ENCODE measurements at places on chromosomes 3 and 15.

GRCh38 chr3:67593761-67594234, 60.6 kb downstream of the SUCLG2 start:
- no peak for DNase-seq

GRCh38 chr3:25292595-25292994, 135.5 kb upstream of the RARB start:
- no peak for DNase-seq

DNA sequence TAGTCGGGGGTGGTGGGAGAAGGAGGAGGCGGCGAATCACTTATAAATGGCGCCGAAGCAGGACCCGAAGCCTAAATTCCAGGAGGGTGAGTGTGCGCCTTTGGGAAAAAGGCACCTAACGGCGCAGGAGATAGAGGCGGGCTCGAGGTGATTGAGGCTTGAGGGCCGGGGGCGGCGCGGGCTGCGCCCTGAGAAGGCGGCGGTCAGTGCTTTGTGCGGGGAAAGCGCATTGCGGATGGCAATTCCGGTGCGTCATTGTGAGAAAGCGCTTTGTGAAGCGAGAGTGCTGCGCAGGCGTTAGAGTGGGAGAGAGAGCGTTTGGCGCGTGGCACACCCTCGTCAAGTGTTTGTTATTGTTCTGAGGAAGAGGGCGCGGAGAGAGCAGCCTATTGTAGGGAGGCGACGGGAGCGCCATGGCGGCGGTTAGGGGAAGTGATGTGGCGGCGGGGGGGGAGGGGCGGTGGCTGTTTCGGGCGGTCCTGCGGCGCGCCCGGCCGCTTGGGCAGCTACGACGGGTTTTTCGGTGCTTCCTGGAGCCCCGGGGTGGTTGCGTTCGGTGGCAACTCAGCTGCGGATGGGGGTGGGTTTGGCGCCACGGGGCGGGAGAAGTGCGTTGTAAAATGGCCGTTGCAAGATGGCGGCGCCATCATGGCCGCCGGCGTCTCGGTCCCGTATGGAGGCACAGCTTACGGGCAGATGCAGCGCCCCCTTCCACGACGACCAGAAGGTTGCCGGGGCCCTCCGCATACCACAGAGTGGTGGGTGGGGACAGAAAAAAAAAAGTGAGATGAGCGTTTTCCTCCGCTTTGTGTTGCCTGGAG, 492 bp downstream of the MORF4L1 start:
- peak; percentile 79 for DNase-seq

- no peak for DNase-seq
These were observed 38.4 kb upstream of the FURIN start for GRCh38 chr15:90829942-90830440.

DNA sequence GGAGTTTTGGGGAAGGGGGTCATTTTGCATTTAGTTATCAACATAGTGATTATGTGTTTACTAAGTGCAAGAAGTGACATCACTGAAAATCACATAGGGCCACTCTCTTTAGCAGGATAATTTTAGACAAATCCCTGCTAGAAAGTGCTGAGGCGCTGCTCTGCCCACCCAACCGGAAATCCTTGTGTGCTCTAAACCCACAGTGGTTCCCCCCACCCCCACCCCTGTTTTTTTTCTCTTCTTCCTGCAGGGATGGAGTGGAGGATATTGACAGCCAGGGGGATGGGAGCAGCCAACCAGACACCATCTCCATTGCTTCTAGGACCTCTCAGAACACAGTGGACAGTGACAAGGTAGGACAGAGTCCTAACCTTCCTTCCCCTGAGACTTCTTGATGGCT, 234.2 kb upstream of the UMPS start:
- DNase-seq, result no peak

GRCh38 chr15:41151451-41152005, 35.4 kb upstream of the INO80 start:
- DNase-seq, result no peak

- DNase-seq, result no peak
These were observed 113.9 kb downstream of the MEGF11 start for GRCh38 chr15:66139591-66140207.

DNA sequence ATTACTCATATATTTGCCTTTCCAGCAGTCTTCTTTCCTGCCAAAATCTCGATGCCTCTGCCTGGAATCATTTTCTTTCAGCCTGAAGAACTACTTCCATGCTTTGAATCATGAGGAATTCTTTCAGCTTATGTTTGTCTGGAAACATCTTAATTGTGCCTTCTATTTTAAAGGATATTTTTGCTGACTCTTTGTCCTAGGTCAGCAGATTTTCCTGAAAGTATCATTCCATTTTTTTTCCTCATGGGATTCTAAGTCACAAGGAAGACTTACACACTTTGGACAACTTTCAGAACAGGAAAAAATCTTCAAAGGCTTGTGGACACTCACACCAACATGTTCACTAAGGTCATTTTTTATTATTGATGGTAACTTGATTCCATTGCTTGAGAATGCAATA, 10.1 kb downstream of the PRR23E start:
- no peak for DNase-seq

DNA sequence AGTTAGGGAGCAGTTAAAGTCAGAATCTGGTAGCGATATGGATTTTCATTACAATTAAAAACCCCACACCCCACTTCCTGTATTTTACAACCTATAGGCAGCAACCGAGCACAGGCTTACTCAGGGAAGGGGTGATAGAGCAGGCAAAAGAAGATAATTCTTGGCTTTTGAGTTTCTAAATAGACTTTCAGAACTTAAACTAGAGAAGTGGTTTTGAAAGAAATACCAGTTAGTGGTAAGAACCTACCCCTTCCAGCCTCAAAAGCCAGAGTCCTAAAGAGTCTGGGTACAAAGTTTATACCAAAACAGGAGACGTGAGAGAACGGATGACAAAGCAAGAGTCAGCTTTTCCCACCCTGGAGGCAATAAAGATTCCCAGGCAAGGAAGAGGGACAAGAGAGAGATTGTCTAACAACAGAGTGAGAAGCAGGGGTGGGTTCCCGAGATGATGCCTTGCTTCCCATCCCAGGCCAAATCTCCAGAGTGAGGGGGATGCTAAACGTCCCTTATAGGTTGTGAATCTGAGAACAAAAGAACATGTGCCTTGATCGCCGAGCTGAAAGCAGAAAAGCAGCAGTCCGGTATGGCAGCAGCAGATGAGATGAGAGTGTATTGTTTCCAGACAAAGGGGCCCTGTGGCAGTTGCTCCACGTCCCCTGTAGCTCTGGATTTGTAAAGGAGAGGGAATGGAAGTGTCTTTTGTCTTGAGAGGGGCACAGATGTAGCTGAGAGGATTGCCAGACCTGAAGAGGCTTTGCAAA, 36.8 kb downstream of the KLHL6 start:
- DNase-seq, result no peak

DNA sequence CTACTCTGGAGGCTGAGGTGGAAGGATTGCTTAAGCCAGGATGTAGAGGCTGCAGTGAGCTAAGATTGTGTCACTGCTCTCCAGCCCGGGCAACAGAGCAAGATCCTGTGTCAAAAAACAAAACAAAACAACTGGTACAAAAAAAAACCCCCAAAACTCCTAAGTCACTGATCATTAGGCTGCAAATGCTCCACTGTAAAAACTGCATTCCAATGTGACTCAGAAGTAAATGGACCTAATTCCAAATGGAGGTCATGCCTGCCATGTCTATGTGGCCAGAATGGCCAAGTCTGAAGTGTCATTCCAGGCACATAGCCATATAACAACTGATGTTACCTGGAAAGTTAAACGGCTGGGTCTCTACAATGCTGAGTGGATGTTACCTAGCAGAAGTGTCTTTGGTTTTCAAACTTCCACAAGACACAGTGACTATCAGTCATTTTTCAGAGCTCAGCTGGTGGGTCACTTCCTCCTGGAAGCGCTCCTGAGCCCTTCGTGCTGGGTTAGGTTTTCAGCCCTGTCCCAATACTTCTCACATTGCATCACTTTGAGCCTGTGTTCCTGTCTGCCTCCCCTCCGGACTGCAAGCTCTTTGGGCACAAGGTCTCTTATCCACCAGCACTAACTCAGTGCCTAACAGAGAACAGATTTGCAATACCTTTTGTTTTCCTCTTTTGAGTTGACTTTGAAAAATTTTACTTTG, 10.6 kb downstream of the FSTL1 start:
- no peak for DNase-seq

GRCh38 chr3:171748064-171748924, 62.0 kb downstream of the PLD1 start:
- DNase-seq, result no peak

- DNase-seq, result no peak
These were observed 643.8 kb downstream of the SQOR start for GRCh38 chr15:46278486-46279090.

- no peak for DNase-seq
These were observed 52.8 kb downstream of the LSM3 start for GRCh38 chr3:14231145-14231990.

DNA sequence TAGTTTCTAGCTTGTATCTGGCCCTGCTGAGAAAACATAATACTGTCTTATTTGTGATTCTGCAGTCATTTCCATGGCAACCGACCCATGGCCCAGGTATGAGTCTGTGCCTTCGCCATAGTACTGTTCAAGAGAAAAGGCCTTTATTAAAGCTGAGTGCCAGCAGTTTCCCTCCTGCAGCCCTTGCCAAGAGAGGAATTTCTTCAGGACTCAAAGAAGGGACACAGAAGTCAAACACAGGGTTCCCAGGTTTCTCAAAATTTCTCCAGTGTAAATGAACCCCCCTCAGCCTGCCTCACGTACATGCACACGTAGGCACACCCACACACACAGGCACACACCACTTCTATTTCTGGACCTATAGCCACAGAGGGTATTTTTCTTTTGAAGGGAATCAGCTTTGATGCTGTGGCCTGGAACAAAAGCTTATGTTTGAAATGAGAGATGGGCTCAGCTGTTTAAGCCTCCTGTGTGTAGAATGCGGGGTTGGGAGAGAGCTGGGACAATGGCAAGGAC, 269.2 kb downstream of the PDCD6IP start:
- DNase-seq, result no peak

GRCh38 chr3:41716471-41716870, 245.4 kb downstream of the ULK4 start:
- no peak for DNase-seq

DNA sequence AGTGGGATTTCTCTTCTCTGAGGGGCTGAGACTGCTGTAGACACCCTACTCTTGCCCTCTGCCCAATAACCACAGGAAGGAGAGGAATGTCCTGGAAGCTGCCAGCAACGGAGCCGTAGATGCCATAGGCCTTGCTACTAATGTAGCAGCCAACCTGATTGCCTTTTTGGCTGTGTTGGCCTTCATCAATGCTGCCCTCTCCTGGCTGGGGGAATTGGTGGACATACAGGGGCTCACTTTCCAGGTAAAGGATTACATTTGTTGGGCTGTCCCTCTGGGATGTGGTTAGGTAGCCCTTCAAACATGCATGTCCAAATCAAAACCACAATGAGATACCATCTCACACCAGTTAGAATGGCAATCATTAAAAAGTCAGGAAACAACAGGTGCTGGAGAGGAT, 16.1 kb downstream of the SLC28A2 start:
- no peak for DNase-seq

DNA sequence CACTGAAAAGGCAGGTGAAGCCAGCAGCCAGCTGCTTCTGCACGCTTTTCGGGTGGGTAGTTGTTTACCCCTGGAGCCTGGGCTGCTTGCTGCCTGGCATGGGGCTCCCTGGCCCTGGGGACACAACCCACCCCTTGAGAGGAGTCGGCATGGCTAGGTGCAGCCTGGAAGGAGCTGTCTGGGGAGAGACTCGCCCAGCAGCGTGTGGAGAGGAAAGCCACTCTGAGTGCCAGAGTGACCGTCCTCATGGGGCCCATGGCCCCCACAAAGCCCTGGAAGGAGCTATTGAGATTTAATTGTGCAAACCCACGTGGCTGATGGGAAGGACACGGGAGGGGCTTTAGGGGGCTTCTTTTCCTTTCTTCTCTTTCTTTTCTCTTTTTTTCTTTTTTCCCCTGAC, 137.5 kb downstream of the OPA1 start:
- DNase-seq, result no peak

DNA sequence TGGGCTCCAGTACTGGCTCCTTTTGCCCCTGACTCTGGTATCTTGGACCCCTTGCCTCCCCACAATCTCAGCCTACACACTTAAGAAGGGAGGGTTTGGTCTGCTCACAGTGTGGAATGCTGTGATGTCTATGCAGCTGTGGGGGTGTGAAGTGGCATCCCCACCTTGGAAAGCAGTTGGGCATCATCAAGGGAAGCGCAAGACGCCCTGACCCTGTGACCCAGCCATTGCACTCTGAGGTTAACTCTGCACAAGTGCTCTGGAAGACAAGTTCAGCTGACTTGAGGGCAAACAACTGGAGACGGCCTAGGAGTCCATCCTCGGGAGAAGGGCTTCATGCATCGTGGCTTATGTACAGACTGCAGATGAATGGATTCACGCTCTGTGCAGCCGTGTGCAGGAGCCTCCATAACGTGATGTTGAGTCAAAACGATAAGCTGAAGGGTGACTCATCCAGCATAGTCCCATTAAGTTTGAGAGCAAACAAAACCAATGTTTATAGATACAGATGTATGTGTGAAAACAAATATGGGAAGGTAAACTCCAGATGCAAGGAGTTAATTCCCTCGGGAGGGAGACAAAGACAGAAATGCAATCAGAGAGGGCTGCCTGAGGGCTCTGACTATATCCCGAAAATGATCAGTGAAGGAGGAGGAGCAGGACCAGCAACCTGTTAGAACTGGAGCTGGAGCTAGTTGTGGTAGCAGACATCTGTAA, 86.8 kb downstream of the LSM3 start:
- DNase-seq, result no peak

GRCh38 chr3:180743813-180744590, 64.7 kb upstream of the CCDC39 start:
- DNase-seq, result no peak

DNA sequence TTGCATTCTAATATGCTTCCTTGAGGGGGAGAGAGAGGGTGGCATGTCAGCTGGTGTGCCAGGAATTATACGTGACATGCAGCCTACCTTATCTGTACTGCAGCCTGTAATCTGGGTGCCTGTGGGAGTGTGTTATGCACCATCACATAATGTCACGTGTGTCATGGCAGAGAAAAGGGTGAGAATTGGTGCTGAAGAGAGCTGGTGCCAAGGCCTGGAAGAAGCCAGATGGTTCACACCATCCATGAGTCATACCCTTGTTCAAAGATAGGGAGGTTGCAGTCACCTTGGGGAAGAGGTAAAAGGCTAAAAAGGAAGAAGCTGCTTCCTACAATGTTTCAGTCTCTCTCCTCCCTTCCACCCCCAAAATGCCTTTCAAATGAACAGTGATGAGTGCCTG, 5.3 kb downstream of the BRPF1 start:
- no peak for DNase-seq

- no peak for DNase-seq
These were observed 149.2 kb downstream of the CNTN4 start for GRCh38 chr3:2247831-2248230.
